GF-D8 (cell line): ENCODE measurements at places on chromosomes 1 and 21.

GRCh38 chr1:168484083-168484482 lies 59.7 kb downstream of the XCL2 start:
- no peak for DNase-seq

DNA sequence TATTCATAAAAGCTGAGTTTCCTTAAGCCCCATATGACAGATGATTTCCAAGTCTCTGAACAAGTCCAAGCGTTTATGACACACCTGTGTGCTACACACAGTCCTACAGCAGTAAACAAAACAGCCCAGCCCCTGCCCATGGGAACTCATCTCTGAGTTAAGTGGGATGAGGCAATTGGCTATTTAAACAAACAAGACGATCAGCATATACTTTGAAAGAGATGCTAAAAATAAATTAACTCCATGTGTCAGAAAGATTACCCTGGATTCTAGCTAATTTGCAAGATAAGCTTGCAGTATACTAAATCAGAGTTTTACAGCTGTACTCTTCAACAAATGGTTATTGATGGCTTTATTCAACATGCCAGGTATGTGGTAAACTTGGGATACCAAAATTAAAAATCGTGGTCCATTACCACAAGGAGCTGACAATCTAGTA lies 7.0 kb downstream of the PSMG1 start:
- DNase-seq: no peak

DNA sequence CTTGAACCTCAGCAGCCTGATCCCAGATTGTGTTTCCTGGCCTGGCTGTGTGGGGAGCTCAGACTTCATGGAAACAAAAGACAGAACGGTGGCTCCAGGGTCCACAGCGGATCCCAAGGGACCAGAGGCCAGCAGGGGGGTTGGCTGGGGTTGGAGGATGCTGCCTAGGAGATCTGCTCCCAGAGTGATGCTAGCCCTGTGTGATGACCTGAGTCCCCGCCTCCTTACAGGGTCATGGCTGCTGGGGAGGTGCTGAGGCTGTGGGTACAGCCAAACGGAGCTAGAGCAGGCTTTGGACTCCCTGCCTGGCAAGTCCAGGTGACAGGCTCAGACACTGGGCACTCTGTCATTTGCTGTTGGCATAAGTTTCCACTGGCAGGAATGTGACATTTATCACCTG lies 11.5 kb upstream of the RUNX3 start:
- no peak for DNase-seq

DNA sequence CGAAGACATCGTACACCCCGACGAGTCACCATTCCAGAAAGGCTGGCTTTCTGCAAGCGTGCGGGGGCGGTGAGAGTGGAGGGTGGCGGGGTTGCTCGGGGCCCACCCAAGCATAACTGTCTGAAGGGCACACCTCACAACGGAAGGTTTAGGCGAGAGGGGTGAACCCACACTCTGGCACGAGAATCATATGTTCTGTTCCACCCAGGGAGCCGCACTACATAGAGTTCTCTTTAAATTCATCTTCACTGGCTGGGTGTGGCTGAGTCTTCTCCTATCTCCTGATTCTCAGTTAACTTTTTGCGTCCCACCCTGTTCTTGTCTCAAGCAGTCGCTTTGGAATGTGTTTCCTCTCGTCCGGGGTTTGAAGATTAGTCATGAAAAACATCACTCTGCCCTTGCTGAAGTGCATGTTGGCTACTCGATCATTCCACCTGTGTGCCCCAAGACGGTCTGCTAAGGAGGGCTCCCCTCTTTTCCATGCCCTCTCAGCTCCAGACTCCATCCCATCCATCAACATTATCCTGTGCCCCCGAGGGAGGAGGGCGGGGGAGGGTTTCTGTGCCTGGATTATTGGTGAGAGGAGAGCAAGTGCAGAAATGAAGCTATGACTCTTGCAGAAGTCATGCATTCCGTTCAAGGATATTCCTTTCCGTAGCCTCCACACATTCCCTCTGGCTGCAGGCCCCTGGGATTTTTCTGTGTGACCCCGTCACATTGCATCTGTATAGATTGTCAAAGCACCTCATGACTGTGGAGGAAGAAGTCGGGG lies 53.5 kb upstream of the CD34 start:
- no peak for DNase-seq

DNA sequence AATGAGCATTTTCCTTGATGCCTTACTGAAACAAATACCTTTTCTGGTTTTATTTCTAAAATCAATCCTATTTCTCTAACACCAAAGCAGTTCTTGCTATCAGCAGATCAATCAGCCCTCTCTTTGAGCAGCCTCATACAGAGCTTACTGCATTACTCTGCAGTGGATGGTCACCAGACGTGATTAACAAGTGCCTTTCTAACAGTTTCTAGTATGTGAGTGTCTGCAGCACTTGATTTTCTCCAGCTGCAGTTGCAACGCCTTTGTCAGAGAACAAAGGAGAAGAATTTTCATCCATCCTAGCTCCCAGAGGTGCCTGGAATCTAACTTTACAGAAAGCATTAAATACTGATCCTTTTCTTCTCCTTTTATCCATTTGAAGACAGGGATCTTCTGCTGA lies 177.3 kb upstream of the SGIP1 start:
- DNase-seq: no peak

GRCh38 chr1:174799136-174799479 lies 200.6 kb upstream of the CACYBP start:
- DNase-seq: no peak

DNA sequence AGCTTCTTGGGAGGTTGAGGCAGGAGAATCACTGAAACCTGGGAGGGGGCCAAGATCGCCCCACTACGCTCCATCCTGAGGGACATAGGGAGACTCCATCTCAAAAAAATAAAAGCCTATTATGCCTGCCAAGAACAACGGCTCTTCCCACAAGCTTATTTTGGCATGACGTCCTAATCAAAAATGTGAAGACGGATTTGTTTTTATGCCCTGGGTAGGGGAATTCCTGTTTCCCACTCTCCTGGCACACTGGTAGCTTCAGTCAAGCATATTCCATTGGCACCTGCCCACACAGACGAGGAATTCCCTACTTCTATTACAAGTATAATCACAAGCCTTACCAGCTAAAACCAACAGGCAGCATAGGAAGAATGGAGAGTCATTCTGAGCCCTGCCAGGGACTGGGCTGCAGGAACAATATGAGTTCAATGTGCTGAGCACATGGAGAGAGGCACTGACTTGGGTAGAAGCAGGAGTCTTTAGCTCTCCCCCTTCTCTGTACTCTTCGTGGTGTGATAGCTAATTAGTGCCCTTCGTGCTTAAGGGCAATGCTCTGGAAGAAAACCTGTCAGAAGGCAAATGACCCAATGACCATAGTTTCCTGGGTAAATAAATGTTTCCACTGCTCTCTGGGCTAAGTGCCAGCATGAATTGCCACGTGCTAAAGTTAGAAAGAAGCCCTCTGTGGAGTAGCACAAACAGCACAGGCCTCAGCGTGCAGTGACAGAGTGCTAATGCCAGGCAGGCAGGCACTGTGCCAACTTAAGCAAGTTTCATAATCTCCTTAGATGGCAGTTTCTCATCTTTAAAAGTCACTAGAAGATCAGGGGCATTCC lies 16.8 kb downstream of the TNFSF4 start:
- no peak for DNase-seq

DNA sequence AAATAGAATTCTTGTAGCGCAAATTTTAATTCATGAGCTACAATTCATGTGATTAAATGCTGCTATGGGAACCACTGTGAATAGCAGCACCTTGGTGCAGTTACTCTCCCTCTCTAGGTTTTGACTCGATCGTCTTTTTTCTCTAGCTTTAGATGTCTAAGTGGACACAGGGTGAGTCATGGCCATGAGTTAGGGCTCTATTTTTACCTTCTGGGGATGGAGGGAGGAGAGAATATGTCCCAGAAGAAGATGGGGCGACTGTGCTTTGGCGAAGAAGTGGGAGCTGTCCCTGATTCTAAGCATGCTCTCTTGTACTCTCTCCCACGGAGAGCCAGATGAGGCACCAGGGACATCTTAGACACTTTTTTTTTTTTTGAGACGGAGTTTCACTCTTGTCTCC lies 1.6 kb upstream of the OR2B11 start:
- DNase-seq: no peak
